ENCODE measurements at places on chromosomes 1 and 21.
A peak's percentile ranks its signal among the peaks of the same experiment; 100 is the strongest.

DNA sequence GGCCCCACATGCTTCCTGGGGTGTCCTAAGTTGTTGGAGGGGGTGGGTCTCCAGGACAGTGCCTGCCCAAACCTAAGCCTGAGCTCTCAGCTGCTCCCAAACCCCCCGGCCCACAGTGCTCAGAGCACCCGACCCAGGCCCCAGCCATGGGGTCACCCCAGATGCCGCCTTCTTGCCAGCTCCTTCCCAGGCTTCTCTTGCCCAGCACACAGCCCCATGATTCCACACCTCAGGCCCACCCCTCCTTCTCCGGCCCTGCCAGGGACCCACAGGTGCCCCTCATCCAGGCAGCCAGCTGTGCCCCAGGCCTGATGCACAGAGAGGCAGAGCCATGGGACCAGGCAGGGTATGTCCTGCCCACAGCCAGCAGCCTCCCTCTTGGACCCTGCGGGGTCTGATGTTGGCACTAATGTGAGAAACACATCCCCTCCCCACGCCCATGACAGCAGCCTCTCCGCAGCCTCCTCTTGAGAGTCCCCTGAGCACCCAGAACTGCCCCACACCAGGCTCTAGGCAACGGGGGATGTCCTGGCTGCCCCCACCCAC is 4.9 kb downstream of the WNT9A start:
- DNase-seq, result no peak

GRCh38 chr21:26513212-26513611 is 59.9 kb downstream of the CYYR1 start:
- DNase-seq, result peak; percentile 72

DNA sequence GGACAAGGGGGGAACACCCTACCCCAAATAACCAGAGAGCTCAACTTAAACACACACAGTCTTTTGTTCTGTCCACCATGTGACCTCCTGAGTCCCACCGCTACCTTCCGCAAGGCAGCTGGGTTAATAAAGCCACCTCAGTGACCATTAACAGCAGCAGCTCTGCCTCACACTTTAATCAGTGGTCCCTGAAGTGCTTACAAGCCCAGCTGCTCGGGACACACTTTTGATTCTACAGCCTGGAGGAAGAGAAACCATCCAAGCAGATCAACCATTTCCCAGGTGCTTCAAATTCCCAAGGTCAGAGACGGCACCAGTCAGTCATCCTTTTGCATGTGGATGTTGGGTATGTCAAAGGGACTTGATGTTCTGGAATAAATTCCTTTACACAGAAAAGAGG is 70.1 kb downstream of the KCNJ15 start:
- DNase-seq, result no peak

DNA sequence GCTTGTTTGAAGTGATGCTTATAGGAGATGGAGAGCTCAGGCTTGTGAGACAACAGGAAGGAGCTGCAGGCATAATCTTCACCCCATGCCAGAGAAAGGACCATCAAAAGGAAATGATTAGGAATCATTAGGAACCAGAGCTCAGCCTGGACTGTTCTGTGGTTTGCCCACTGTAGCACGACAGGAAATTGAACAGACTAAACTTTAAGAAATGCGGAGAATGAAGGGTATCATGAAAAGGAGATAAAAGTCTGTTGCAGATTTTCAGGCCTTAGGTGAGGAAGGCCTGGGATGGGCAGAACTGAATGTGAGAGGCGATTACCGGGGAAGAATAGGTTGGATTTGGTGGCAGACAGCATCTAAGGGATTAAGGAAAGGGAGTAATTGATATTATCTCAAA is 292.0 kb upstream of the PLXNA2 start:
- DNase-seq, result peak; percentile 52

- no peak for DNase-seq
Observed at GRCh38 chr1:111450185-111450584, 921 bp downstream of the ATP5PB start.

GRCh38 chr1:23816906-23817305 is 8.3 kb downstream of the HMGCL start:
- no peak for DNase-seq

DNA sequence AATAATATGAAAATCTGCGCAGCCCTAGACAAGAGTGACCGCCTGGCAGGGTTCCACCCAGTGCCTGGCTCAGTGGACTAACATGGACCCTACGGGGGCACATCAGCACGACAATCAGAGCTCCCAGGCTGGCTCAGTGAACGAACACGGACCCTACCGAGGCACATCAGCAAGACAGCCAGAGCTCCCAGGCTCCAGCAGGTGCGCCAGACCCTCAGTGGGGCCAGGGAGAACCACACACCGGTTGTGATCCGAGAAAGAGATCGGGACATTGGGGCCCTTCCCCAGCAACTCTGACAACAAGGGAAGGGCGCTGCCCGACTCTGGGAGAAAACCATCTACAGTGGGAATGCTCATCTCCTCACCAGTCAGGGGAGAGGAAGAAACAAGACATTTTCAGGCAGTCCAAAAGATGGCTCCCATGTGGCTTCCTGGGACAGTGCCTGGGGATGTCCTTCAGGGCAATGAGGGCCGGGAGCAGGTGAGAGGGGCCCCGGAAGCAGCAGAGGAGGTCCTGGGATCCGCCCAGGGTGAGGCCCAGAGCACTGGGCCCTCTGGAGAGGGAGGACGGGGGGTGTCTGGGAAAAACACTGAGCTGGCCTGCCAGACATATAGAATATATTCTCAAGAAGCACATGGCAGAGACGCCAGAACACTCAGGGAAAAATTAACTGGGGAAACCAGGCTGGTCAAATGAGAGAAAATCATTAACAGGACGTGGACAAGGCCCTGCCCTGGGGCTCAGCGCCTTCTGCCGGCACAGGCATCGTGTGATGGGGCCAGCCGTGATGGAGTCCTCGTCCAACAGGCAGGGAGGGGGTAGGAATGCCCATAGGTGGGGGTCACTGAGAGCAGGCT is 4.8 kb downstream of the ARHGEF16 start:
- DNase-seq, result no peak

GRCh38 chr1:227747382-227747781 is 12.1 kb downstream of the SNAP47 start:
- no peak for DNase-seq

- DNase-seq, result no peak
Observed at GRCh38 chr21:45373991-45374816, 30.8 kb upstream of the COL18A1 start.

GRCh38 chr1:29835874-29836273 is 599.6 kb downstream of the PTPRU start:
- DNase-seq, result no peak

- DNase-seq, result no peak
Observed at GRCh38 chr1:68808351-68808750, 311.5 kb upstream of the DEPDC1 start.

GRCh38 chr1:229027622-229028182 is 243.2 kb upstream of the RAB4A start:
- peak; percentile 37 for DNase-seq

GRCh38 chr1:14735841-14736240 is 137.4 kb downstream of the KAZN start:
- no peak for DNase-seq

DNA sequence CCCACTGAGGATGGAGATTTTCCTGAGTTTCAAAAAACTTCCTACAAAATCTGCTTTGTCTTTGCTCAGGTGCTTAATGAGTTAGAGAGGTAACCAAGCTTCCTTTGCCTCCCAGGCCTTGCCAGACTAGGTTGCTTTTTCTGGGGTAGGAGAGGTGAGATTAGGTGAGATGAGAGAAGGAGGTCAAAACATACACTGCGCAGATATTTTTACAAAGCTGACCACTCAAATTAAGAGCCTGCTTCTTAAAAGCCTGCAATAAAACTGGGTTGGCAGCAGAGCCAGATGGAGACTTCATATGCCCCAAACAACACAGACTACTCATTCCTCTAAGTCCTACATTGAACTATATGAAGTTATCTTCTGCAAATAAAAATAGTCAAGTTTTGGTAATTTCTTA is 352.5 kb downstream of the NUF2 start:
- DNase-seq, result no peak

- DNase-seq, result peak; percentile 66
Observed at GRCh38 chr1:246497331-246497915, 9.7 kb downstream of the SMYD3 start.

DNA sequence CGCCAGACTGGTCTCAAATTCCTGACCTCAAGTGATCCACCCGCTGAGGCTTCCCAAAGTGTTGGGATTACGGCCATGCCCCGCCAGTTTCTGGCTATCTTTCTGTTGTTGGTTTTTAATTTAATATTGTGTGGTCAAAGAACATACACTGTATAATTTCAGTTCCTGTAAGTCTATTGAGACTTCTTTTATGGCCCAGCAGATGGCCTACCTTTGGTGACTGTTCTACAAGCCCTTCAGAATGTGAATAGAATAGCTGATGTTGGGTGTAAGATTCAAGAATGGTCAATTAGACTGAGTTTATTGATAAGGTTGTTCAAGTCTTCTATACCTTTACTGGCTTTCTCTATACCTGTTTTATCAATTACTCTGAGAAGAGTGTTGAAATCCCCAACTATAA is 10.7 kb downstream of the HES2 start:
- DNase-seq, result no peak

- DNase-seq, result no peak
Observed at GRCh38 chr1:46607345-46608130, 3.5 kb upstream of the MKNK1 start.

DNA sequence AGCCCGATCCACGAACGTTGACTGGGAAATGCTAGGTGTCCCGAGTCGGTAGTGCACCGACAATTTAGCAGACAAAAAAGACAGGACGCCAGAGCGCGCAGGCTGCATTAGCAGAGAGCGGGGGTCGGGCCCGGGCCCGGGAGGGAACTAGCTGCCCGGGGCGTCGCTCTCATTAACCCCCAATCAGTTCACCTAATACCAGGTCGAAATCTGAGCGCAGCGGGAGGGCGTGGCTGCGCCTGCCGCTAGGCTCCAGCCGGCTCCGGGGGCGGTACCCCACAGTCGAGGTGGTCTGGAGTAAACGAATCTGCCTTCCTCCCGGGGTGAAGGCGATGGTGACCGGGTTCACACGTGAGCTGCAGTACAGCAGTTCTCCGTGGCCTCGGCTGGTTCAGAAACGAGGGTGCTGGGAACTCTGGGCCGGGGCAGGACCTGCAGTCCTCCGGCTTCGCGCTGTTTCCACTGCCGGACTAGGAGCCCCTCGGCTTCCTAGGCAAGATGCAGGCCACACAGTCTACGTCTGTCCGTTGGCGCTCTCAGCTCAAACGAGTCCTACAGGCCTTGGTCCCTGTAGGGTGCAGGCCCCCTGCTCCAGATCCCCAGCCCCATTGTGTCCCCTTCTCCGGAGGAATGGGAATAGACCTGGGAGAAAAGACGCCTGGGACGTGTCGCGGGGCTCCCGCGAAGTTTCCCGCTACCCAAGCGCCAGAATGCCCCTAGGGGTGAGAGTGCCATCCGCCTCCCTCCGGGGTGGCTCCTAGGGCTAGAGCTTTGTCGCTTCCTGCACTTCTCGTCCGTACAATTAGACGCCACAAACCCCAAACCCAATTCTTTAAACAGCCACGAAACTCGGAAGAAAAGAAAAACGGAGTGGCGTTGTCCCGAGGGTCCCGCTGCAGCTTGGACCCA is 2.0 kb downstream of the GFI1 start:
- DNase-seq, result no peak

GRCh38 chr1:234923626-234924025 is 205.0 kb downstream of the TOMM20 start:
- no peak for DNase-seq

- no peak for DNase-seq
Observed at GRCh38 chr1:101175466-101175865, 61.4 kb upstream of the S1PR1 start.

DNA sequence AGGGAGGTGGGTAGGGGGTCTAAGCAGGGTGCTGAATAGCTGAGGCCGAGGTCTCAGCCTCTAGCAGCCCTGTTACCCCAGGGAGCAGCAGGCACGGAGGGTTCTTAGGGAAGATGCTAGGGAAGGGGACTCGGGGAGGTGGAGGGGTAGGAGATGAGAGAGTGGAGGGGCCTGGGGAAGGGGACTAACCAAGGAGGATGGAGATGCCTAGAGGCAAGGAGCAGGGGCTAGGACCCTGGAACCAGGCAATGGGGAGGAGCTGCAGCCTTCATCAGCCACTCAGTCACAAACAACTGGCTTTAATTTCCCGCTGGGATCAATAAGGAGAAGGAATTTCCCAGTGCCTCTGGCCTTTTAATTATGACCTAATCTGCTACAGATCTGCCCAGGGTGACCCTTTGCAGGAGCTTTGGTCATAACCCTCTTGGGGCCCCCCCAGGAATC is 2.9 kb upstream of the CRABP2 start:
- peak; percentile 54 for DNase-seq

DNA sequence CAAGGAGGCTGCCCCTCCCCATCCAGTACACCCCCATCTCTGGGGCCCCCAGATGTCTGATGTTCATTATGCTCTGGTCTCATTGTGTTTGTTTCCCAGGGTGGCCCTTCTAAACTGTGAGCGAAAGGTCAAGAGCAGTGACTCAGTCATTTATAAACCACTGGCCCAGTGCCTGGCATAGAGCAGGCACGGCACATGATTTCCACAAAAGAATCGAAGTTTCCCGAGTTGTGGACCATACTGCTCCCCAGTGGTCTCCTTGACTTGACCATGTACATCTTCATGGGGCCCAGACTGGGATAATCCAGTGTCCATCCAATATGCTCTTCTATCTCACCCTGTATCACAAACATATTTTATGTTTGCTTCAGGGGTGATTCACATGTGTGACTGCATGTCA is 153.3 kb downstream of the NR5A2 start:
- peak; percentile 22 for DNase-seq

GRCh38 chr1:182126272-182126800 is 64.8 kb upstream of the ZNF648 start:
- no peak for DNase-seq

GRCh38 chr1:217322834-217323233 is 308.1 kb downstream of the GPATCH2 start:
- DNase-seq, result no peak

GRCh38 chr1:36964830-36965229 is 69.5 kb downstream of the GRIK3 start:
- DNase-seq, result no peak

DNA sequence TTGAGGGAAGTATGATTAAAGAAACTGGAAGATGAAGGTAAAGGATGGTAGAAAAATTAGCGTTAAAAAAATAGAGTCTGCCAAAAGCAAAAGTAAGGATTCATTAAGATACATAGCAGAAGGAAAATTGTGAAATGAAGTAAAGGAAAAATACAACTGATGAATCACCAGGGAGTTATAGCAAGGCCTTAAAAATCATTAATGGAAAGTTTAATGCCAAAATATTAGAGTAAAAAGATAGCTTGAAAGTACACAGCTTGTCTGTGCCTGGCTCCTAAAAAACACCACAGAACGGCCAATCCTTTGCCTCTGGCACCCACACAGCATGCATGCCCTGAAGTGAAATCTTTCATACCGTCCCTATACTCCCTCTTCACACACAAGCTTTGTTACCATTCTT is 66.9 kb upstream of the APOBEC4 start:
- DNase-seq, result no peak

All from AG08395 (cell line).